A673 (cell line): ENCODE measurements at places on chromosomes 1 and 21. TPM values are rescaled to one million over a fixed set of nuclear protein-coding genes. Genes with fewer than 3 reads are reported as not detected.

RGS8 gene
- not detected in 2 replicates for total RNA-seq

LRRN2 gene
- not detected in 2 replicates for total RNA-seq

FCGR3A gene
- total RNA-seq, result not detected in 2 replicates

KDF1 gene
- total RNA-seq, result not detected in 2 replicates

MYOC gene
- total RNA-seq, result not detected in 2 replicates

FAAP20 gene
- 114 and 119 TPM in 2 replicates for total RNA-seq

RNF187 gene
- 146 and 170 TPM in 2 replicates for total RNA-seq

DIO1 gene
- total RNA-seq, result not detected in 2 replicates

DNA sequence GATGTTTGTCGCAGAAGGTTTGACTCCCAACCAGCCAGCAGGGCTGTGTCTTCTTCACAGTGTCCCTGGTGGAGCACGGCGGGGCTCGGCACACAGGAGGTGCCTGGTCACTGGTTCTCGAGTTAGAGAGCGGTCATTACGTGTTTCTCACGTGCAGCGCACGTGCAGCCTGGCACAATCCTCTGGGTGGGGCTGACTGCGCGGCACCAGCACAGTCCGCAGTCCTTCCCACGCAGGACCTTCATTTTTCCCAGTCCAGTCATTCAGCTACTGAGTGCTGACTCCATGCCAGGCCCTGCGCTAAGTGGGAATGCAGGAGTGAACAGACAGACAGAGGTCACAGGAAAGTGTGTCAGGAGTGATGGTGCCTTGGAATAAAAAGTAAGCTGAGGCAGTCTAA, 46.2 kb upstream of the GPR153 start:
- no peaks in the 10 kb centered on the region for H3K4me1 ChIP-seq
- DNase-seq, result no peak
- H3K27ac ChIP-seq, result no peak overlapping the region
- H3K36me3 ChIP-seq, result no peaks in the 10 kb centered on the region
- no peak overlapping the region for H3K4me3 ChIP-seq

DNA sequence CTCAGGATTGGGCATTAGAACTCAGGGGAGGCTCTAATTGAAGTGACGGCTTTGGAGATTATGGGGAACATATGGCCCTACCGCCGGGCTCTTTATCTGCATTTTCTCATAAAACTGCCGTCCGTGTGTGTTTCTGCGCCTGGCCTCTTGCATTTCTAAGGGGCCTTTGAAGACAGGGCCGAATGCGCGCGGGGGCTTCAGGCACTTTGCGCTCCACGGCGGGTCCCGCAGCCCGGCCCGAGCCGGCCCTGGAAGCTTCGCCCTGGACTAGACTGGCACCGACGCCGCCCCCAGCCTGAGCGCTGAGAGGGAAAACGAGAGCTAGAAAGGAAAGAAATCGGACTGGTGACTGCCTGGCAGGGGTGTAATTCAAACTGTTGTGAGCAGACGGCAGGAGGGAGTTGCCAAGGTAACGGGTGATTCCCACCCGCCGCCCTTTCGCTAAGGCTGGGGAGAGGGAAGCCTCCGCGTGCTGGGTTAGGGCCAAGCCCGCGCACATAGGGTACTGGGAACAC, 120.7 kb downstream of the LMX1A start:
- peak overlapping the region; percentile 47 for H3K4me3 ChIP-seq
- DNase-seq, result peak; percentile 59
- H3K27ac ChIP-seq, result no peak overlapping the region
- peaks cover 9% of the 10 kb centered on the region for H3K4me1 ChIP-seq
- H3K36me3 ChIP-seq, result no peaks in the 10 kb centered on the region

- H3K27ac ChIP-seq, result no peak overlapping the region
- no peak for DNase-seq
- H3K4me3 ChIP-seq, result no peak overlapping the region
- no peaks in the 10 kb centered on the region for H3K27me3 ChIP-seq
- no peaks in the 10 kb centered on the region for H3K4me1 ChIP-seq
These were observed 48.3 kb upstream of the LBR start for GRCh38 chr1:225476100-225476511.

GRCh38 chr1:199168888-199169585, 530.2 kb downstream of the PTPRC start:
- H3K27me3 ChIP-seq, result no peaks in the 10 kb centered on the region
- H3K4me3 ChIP-seq, result no peak overlapping the region
- no peak for DNase-seq
- no peak overlapping the region for H3K27ac ChIP-seq
- peaks cover 14% of the 10 kb centered on the region for H3K4me1 ChIP-seq

- peak overlapping the region; percentile 51 for H3K4me3 ChIP-seq
- H3K36me3 ChIP-seq, result no peaks in the 10 kb centered on the region
- no peaks in the 10 kb centered on the region for H3K27me3 ChIP-seq
- H3K27ac ChIP-seq, result no peak overlapping the region
- DNase-seq, result peak; percentile 49
These were observed 54.3 kb upstream of the HNRNPU start for GRCh38 chr1:244918421-244919319.

GRCh38 chr1:210351496-210351895, 22.8 kb downstream of the HHAT start:
- H3K4me3 ChIP-seq, result no peak overlapping the region
- DNase-seq, result no peak
- no peaks in the 10 kb centered on the region for H3K36me3 ChIP-seq
- H3K4me1 ChIP-seq, result no peaks in the 10 kb centered on the region

- no peaks in the 10 kb centered on the region for H3K36me3 ChIP-seq
- no peak overlapping the region for H3K4me3 ChIP-seq
- no peak for DNase-seq
- no peak overlapping the region for H3K27ac ChIP-seq
- peaks cover 4% of the 10 kb centered on the region for H3K4me1 ChIP-seq
These were observed 111.9 kb upstream of the F3 start for GRCh38 chr1:94653454-94653853.

- H3K36me3 ChIP-seq, result no peaks in the 10 kb centered on the region
- no peak overlapping the region for H3K27ac ChIP-seq
- no peaks in the 10 kb centered on the region for H3K27me3 ChIP-seq
These were observed 212.9 kb upstream of the HOOK1 start for GRCh38 chr1:59601811-59602210.

GRCh38 chr1:234963904-234964702, 164.5 kb downstream of the TOMM20 start:
- no peak overlapping the region for H3K4me3 ChIP-seq
- no peaks in the 10 kb centered on the region for H3K27me3 ChIP-seq
- H3K36me3 ChIP-seq, result no peaks in the 10 kb centered on the region

GRCh38 chr1:64471218-64472039, 1.5 kb downstream of the CACHD1 start:
- DNase-seq, result peak; percentile 64
- peaks cover 4% of the 10 kb centered on the region for H3K36me3 ChIP-seq
- no peaks in the 10 kb centered on the region for H3K27me3 ChIP-seq

DNA sequence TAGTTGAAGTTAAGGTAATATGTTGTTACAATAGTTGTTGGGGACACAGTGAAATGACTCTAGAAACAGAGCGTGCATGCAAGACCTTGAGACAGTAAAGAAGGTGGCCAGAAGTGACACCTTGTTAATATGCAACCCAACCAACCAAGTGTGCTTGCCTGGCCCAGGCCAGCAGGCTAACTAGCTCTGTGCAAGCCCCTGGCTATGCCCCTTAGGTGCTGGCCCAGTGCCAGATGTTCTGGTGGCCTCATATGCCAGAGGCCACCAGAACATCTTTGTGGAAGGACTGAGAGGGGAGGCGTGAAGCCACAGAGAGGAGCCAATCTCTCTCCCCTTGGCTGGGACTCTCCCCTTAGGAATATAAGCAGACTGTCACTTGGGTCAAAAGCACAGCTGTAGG, 111.2 kb upstream of the JUN start:
- no peaks in the 10 kb centered on the region for H3K27me3 ChIP-seq
- no peaks in the 10 kb centered on the region for H3K36me3 ChIP-seq
- DNase-seq, result no peak
- H3K27ac ChIP-seq, result no peak overlapping the region
- H3K4me1 ChIP-seq, result no peaks in the 10 kb centered on the region

- no peak for DNase-seq
- H3K4me1 ChIP-seq, result no peaks in the 10 kb centered on the region
- no peaks in the 10 kb centered on the region for H3K27me3 ChIP-seq
These were observed 197.2 kb downstream of the ADSS2 start for GRCh38 chr1:244254467-244254866.

DNA sequence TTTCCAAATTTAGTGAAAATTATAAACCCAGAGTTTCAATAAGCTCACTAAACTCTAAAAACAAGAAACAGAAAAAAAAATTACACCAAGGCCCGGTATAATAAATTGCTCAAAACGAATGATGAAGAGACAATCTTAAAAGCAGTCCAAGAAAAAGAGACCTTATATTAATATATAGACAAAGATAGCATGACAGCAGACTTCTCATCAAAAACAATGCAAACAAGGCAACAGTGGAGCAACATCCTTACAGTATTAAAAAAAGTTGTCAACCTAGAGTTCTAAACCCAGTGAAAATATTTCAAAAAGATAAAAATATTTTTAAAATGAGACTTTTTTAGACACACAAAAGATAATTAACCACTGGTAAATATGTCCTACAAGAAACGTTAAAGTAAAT, 46.7 kb downstream of the KIFAP3 start:
- DNase-seq, result no peak
- no peaks in the 10 kb centered on the region for H3K4me1 ChIP-seq
- no peaks in the 10 kb centered on the region for H3K27me3 ChIP-seq
- H3K4me3 ChIP-seq, result no peak overlapping the region
- no peaks in the 10 kb centered on the region for H3K36me3 ChIP-seq

- peak; percentile 14 for DNase-seq
- H3K36me3 ChIP-seq, result peaks cover 43% of the 10 kb centered on the region
- H3K4me1 ChIP-seq, result peaks cover 63% of the 10 kb centered on the region
- H3K27ac ChIP-seq, result peak overlapping the region; percentile 82
These were observed 6.5 kb downstream of the IRF2BP2 start for GRCh38 chr1:234603221-234604204.

- H3K4me1 ChIP-seq, result no peaks in the 10 kb centered on the region
- DNase-seq, result no peak
- H3K27ac ChIP-seq, result no peak overlapping the region
- no peaks in the 10 kb centered on the region for H3K27me3 ChIP-seq
- H3K4me3 ChIP-seq, result no peak overlapping the region
These were observed 203.0 kb downstream of the SLC35F3 start for GRCh38 chr1:234107416-234108021.

- peak; percentile 89 for DNase-seq
- peak within 1 kb of the TSS; percentile 79 for H3K27ac ChIP-seq
- no peaks in the 10 kb centered on the region for H3K36me3 ChIP-seq
- H3K4me1 ChIP-seq, result peaks cover 7% of the 10 kb centered on the region
- no peaks in the 10 kb centered on the region for H3K27me3 ChIP-seq
These were observed at the start of gene FRRS1 for GRCh38 chr1:99766378-99766800. TSS of gene FRRS1 (minus strand) at chr1:99766635. CDS start at chr1:99748768, 17,867 bp downstream.

DNA sequence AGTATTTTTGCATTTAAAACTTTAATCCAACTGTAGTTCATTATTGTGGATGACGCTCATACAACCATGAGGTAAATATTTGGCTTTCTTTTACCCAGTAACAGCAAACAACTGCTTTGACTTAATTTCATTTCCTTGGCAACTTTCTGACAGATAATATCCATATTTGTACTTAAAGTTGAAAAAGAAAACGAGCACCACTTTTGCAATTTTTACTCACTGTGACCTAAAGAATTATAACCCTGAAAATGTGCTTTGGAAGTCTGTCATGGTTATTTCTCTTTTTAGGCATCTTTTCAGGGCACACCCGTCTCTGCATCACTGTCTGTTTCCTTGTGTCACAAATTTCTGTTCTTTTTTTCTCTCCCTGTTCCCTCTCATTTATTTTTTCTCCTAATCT, 918 bp upstream of the CD2 start:
- H3K4me1 ChIP-seq, result no peaks in the 10 kb centered on the region
- no peak overlapping the region for H3K27ac ChIP-seq
- no peak overlapping the region for H3K4me3 ChIP-seq
- H3K27me3 ChIP-seq, result no peaks in the 10 kb centered on the region
- no peaks in the 10 kb centered on the region for H3K36me3 ChIP-seq
- no peak for DNase-seq
